Calu3 (cell line): ENCODE measurements at places on chromosomes 6 and 20. TPM values are rescaled to one million over a fixed set of nuclear protein-coding genes. Genes with fewer than 3 reads are reported as not detected.

RIPPLY2 gene
- 0.31 TPM in 1 of 2 replicates, not detected in the other for total RNA-seq

EEF1A2 gene
- 359 and 393 TPM in 2 replicates for total RNA-seq

CD93 gene
- total RNA-seq = not detected in 2 replicates

DNA sequence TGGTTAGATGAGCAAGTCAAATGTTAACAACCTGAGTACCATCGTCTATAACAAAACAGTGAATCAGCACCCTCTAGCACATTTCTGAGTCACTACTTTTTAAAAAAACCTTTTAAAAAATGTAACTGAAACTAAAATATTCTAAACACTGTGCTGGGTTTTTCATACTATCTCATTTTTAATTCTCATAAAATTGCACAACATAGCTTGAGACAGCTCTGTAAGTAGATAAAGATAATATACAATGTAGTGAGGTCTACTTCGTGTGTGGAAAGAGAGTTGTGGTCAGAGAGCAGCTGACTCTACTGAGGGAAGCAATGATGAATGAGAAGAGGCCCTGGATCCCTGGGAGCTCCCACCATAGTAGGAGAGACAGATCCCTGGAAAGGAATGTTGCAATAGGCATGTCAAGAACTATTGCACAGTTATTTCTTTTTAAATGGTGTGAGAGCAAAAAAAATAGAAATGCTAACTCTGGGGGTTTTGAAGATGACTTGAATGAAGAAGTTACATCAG, 13.6 kb upstream of the CALHM6 start:
- no peak for DNase-seq

GRCh38 chr6:6946206-6947155, 161.3 kb upstream of the RREB1 start:
- DNase-seq = no peak

GRCh38 chr6:78693835-78694234, 173.5 kb upstream of the IRAK1BP1 start:
- DNase-seq = no peak

GRCh38 chr20:18431206-18431605, 35.6 kb downstream of the DZANK1 start:
- no peak for DNase-seq

DNA sequence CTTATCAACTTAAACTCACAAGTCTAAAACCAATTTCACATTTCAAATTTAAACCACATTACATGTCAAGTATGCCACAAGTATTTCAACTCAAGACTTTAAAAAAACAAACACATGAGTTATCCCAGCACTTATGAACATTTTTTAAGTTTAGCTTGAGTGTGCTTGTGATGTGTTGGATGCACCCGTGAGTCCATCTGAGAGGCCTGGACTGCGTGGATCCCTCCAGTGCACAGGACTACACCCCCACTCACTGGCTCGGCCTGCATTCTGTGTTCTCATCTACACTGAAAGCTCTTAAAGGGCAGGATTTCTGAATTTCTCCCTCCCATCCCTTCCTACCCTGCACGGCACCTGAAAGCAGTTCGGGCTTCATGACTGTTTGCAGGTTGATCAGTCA, 128.8 kb upstream of the CD93 start:
- DNase-seq = no peak

GRCh38 chr6:167571550-167571949, 246.7 kb downstream of the TTLL2 start:
- DNase-seq = no peak

GRCh38 chr6:13953061-13953705, 28.4 kb downstream of the RNF182 start:
- DNase-seq = peak; percentile 9

GRCh38 chr20:63587776-63588591, 13.9 kb upstream of the HELZ2 start:
- no peak for DNase-seq
